NCI-H1930 (cell line): ENCODE measurements at places on chromosomes 12 and 14.

- DNase-seq: no peak
Observed at GRCh38 chr12:57031138-57031725, 14.9 kb upstream of the TAC3 start.

DNA sequence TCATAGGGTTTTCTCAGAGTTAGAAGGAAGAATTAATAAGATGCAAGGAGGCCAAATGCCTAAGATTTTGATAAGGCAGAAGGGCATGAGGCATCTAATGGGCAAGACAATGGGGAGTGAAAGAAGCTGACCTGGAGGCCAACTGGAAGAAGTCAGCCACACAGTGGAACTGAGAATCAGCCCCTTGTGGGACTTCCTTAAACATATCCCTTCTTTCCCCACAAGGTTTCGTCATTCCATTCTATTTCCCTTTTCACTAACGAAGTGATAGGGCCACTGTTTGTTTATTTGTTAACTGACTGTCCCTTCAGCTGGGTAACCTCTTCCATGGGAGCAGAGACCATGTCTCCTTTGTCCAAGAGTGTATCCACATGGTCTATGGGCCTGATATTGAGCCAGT, 86.2 kb downstream of the HELB start:
- no peak for DNase-seq

DNA sequence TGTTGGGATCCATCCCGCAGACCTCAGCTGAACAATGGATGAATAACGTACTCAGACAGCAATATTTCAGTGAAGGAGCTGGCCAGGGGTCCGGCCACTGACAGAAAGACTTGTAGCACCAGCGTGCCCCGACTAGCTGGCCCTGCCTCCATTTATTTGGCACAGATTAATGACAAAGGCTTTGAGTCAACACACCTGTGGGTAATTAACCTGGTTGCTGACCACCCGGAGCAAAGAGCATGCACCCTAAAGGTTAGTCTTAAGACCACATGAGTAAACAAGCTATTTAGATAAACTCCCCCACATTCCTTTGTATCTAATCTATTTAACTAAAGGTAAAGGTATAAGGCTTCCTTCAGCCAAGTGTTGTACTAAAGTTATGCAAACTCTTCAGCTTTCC, 868.6 kb downstream of the LRFN5 start:
- no peak for DNase-seq

GRCh38 chr14:103095210-103095778, 769 bp downstream of the EXOC3L4 start:
- no peak for DNase-seq

- DNase-seq: no peak
Observed at GRCh38 chr12:122862110-122862634, 26.9 kb downstream of the HIP1R start.

GRCh38 chr14:97900196-97900854, 1103.1 kb downstream of the VRK1 start:
- no peak for DNase-seq

DNA sequence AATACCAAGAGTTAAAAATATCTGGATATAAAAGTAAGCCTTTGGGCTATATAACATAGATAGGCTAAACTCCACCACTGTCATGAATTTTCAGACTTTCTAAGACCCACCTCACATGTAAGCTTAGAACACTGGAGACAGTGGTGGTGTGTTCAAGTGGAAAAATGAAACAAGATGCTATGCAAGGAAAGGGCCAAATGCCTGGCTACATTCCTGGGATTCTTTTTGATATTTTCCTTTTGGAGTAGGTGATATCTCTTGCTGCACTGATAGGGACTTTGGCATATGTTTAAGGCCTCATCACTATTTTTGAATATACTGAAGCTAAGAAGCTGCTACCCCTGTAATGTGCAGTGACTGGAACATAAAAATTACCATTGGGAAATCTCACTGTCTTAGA, 341.3 kb downstream of the SLC16A7 start:
- DNase-seq: no peak

GRCh38 chr14:97920201-97920600, 1123.0 kb downstream of the VRK1 start:
- no peak for DNase-seq

- DNase-seq: no peak
Observed at GRCh38 chr12:96237035-96237434, 42.9 kb downstream of the ELK3 start.

GRCh38 chr14:83462759-83463158, 1929.1 kb upstream of the SEL1L start:
- no peak for DNase-seq

- no peak for DNase-seq
Observed at GRCh38 chr12:115810122-115810901, 467.2 kb downstream of the MED13L start.

GRCh38 chr12:132230381-132230780, 86.1 kb downstream of the NOC4L start:
- DNase-seq: no peak

- no peak for DNase-seq
Observed at GRCh38 chr14:55556929-55557623, 22.9 kb upstream of the KTN1 start.

- DNase-seq: peak; percentile 11
Observed at GRCh38 chr12:67451206-67451605, 182.0 kb downstream of the CAND1 start.

DNA sequence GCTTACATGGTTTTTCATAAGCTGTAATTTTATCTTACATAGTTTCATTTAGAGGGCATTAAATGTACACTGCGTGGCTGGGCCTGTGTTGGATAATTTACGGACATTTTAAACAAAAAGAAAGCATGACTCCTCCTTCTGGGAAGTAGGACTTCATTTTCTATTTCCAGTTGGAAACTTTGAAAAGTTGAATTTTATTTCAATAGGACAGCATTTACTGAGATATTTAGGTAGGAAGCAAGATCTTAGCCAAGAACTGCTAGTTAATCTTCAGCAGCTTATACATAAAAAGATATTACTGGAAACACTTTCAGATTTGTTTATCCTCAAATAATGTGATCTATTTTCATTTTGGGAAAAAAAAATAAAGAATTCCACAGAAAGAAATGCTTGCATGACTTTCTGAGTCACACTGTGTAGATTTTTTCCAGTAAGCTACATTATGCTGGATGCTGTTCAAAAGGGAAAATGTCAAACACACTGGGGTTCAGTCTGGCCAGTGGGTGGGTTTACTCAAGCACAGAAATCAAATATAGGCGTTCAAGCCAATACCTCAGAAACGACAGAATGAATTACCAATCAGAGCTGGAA, 239.4 kb upstream of the KRR1 start:
- no peak for DNase-seq

- DNase-seq: no peak
Observed at GRCh38 chr14:71592361-71592760, 339.9 kb upstream of the RGS6 start.

DNA sequence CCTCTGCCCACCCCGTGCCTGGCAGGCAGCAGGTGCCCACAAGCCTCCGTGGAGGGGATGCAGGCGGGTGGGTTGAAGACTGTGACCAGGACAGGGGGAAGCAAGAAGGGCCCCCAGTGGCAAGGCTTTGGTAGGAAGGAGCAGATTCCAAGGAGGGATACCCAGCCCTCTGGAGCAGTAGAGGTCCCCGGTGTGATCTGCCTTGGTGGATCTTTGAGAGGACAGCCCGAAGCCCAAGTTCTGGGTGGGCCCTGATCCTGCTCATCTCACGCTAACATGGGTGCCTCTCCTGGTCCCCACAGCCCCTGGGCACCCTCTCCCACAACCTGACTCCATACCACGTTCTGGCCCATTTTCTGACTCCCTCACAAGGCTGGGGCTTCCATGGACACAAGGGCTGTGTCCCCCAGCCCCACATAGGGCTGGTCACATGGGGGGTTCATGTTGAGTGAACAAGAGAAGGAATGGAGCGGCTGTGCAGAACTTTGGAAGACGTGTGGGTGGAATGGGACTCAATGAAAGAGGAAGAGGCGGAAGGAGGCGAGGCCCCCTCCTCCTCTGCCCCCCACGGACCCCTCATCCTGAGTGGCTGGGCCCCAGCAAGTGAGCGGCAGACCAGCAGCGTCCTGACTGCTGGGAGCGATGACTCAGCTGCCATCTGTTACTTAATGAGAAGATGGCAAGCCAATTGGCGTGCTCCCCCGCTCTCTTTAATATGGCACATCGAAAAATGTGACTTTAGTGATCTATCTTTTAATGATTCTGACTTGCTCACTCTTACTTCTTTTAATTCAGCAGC, 77.0 kb upstream of the BCL11B start:
- DNase-seq: no peak

DNA sequence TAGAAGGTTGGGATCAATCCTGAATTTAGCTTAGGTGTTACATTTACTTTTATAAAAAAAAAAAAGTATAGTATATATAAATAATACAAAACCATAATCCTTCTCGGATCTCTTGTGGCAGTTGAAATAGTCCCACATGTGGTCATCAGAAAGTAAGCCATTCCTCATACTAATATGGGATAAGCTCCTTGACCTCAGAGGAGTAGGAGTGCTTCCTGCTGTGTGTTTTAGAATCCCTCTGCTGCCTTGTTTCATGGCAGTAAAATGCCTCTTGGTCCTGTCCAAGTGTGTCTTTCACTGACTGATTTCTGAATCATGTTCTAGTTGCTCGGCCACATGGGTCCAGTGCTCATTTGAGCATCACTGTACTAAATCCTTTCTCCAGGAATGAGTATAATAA, 117.0 kb downstream of the NTN4 start:
- DNase-seq: no peak

- DNase-seq: no peak
Observed at GRCh38 chr14:20195911-20196310, 5.2 kb downstream of the OR11G2 start.

- peak; percentile 35 for DNase-seq
Observed at GRCh38 chr12:51419425-51420193, 5.0 kb upstream of the SLC4A8 start.

GRCh38 chr12:92438641-92439419, 264.0 kb upstream of the PLEKHG7 start:
- DNase-seq: no peak
